Tracheal epithelial cell (primary cell): ENCODE measurements at places on chromosomes 13 and 19. TPM values are rescaled to one million over a fixed set of nuclear protein-coding genes. Genes with fewer than 3 reads are reported as not detected.

Gene ZNF91
- 11.3 and 18.3 TPM in 2 replicates for total RNA-seq

Gene FCGBP
- total RNA-seq: 0.43 and 0.96 TPM in 2 replicates

Gene ETV2
- total RNA-seq: not detected in 2 replicates

Gene CYP4F12
- total RNA-seq: 6.8 TPM in 1 of 2 replicates, not detected in the other

Gene PROSER3
- total RNA-seq: 2.9 and 4.0 TPM in 2 replicates

Gene N4BP2L1
- 2.3 and 3.1 TPM in 2 replicates for total RNA-seq

Gene C2CD4C
- 0.48 and 1.7 TPM in 2 replicates for total RNA-seq

Gene KLK15
- total RNA-seq: not detected in 2 replicates

Gene IQCN
- total RNA-seq: under 0.01 TPM in 1 of 2 replicates, not detected in the other

Gene CGB8
- 0.48 TPM in 1 of 2 replicates, not detected in the other for total RNA-seq

Gene SELENOV
- not detected in 2 replicates for total RNA-seq

Gene CBY2
- not detected in 2 replicates for total RNA-seq

Gene FLT3
- total RNA-seq: not detected in 2 replicates

Gene SCAMP4
- 22.6 and 25.5 TPM in 2 replicates for total RNA-seq

Gene ERICH6B
- not detected in 2 replicates for total RNA-seq
